Activated naive CD8-positive, alpha-beta T cell treated with anti-CD3 and anti-CD28 coated beads, Interleukin-2, amount 10 ng/mL, durations not matched to agents 7 days and 5 days (primary cell): ENCODE measurements at places on chromosomes 6 and 20. TPM values are rescaled to one million over a fixed set of nuclear protein-coding genes. Genes with fewer than 3 reads are reported as not detected.

DNA sequence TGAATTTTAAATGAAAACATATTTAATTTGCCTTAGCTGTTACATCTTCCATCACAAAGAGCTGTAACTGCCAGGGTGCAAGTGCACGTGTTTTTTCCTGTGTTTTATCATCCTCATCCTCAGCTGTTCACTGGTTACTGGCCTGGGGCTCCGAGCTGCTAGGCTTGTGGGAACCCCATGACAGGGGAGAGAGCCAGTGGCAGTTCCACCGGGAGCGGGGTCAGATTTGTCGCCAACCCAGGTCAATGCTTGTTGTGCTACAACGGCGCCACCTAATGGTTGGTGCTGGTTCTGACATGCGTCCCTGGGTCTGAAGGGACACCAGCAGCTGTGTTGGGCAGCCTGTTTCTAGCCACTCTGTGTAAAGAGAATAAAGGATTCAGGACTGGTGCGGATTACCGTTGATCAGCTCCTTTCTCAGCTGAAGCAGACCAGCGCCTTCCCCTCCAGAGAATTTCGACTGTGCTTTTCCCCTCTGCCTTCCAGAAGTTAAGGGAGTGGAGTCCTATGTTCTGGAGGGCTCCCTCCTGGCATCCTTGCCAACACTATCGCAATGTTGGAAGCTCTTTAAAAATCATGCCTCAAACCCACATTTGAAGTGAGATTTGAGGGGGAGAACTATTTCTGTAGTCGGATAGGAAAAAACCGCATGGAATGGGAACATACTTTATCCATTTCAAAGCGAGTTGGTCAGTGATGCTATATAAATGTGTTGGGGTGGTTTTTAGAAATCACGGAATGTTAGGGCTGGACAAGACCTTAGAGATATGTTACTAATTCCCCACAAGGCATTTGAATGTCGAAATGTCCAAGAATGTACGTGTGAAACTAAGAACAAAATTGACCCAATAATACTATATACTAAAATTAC lies 32.1 kb downstream of the SUMO4 start:
- peak overlapping the region; percentile 83 for H3K27ac ChIP-seq
- H3K4me1 ChIP-seq, result peaks cover 9% of the 10 kb centered on the region
- H3K36me3 ChIP-seq, result no peaks in the 10 kb centered on the region
- H3K4me3 ChIP-seq, result peak overlapping the region; percentile 69

DNA sequence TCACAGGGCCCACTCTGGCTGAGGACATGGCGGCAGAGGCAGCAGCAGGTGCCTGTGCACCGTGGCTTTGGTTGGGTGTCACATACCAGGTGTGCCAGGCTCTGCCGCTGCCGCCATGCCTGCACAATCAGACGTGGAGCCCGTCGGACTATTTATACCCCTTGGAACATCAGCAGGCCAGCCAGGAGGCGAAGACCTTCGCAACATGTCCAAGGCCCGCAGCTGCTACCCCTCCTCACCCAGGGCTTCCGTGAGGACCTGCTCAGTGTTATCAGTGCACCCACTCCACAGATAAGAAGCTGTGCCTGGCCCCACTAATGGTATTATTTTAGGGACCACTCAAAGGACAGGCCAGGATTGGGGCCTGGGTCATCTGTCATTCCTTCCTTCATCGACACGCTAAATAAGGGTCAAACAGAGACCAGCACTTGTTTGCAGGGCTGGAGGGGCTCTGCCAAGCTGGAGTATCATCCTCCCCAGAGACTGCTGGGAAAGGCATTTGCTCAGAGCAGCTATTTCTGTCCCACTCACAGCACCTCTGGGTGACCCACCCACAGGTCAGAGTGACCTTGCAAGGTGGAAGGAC lies 109.2 kb downstream of the BMP7 start:
- no peaks in the 10 kb centered on the region for H3K36me3 ChIP-seq
- H3K27me3 ChIP-seq, result no peaks in the 10 kb centered on the region
- no peaks in the 10 kb centered on the region for H3K4me1 ChIP-seq

DNA sequence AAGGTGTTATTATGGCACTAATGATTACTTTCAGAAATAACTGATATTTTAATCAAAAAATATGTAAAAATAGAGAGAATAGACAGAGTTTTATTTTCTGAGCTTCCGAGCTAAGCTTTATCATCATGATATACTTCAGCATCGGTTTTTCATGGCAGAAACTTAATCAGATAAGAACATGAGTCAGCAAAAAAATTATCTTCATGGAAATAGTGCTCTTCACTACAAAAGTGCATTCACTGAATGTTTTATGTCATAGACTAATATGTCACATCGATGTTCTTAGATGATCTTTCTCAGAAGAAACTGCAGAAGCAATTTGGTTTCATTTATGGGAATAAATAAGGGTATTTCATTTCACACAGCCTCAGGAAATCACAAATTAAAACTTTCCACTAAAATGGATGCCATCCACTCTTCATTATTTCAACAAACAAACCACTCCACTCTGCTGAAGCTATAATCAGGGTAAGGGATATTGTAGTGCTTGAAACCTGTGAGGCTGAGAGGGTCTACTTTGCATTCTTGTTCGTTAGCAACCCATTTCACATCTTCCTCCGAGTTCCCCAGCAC lies 10.2 kb upstream of the MAP3K7 start:
- H3K27me3 ChIP-seq, result peaks cover 55% of the 10 kb centered on the region
- H3K36me3 ChIP-seq, result no peaks in the 10 kb centered on the region
- H3K4me3 ChIP-seq, result no peak overlapping the region
- no peak overlapping the region for H3K27ac ChIP-seq

The GRM4 gene
- 0.14 TPM for total RNA-seq

The MMP24 gene
- 0.20 TPM for total RNA-seq

GRCh38 chr6:96156425-96156824 lies 140.7 kb downstream of the FUT9 start:
- peaks cover 9% of the 10 kb centered on the region for H3K27me3 ChIP-seq
- peaks cover 3% of the 10 kb centered on the region for H3K4me1 ChIP-seq
- no peak for DNase-seq
- H3K27ac ChIP-seq, result no peak overlapping the region
- peak overlapping the region; percentile 65 for H3K4me3 ChIP-seq
